Ureter (tissue), 1 donor: ENCODE measurements at places on chromosomes 7 and 10. TPM values are rescaled to one million over a fixed set of nuclear protein-coding genes. Genes with fewer than 3 reads are reported as not detected.

IFIT1B gene
- total RNA-seq, result not detected

SPAG6 gene
- total RNA-seq, result 2.6 TPM

PRRT4 gene
- 0.49 TPM for total RNA-seq

PDCD11 gene
- total RNA-seq, result 47.2 TPM

MLXIPL gene
- 4.6 TPM for total RNA-seq

CLCN1 gene
- 0.31 TPM for total RNA-seq

PARD3 gene
- 73.5 TPM for total RNA-seq

FRG2B gene
- not detected for total RNA-seq

TYW1B gene
- 5.0 TPM for total RNA-seq

DNA sequence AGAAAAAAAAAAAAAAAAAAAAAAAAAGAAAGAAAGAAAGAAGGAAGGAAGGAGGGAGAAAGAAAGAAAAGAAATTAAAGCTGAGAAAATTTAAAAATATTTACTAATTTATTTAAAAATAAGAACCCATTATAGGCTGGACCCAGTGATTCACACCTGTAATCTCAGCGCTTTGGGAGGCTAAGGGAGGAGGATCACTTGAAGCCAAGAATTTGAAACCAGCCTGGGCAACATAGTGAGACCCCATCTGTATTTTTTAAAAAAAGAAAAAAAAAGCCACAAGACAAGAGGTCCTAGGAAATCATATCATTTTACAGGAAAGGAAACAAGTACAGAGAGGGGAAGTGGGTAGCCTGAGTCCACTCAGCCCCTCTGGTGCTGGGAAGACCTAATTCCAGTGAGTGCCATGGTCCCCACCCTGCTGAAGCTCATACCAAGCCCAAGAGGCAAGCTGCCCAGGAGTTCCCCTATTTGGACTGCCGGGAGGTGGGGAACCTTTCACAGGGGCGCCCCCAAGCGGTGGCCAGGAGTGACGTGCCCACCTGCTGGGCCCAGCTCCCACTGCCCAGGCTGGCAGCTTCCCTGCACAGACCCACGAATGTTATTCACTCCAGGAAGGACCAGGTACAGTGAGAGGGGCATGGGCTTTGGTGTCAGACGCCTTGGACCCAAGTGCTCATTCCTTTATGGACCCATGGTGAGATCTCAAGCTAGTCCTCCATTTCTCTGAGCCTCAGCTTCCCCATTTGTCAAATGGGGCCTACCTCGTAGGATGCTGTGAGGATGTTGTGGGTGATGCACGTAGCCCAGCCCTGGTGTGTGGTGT lies 133.6 kb downstream of the ZMIZ1 start:
- no peak for DNase-seq

GRCh38 chr10:90378524-90379076 lies 479.2 kb downstream of the HTR7 start:
- no peak for DNase-seq

DNA sequence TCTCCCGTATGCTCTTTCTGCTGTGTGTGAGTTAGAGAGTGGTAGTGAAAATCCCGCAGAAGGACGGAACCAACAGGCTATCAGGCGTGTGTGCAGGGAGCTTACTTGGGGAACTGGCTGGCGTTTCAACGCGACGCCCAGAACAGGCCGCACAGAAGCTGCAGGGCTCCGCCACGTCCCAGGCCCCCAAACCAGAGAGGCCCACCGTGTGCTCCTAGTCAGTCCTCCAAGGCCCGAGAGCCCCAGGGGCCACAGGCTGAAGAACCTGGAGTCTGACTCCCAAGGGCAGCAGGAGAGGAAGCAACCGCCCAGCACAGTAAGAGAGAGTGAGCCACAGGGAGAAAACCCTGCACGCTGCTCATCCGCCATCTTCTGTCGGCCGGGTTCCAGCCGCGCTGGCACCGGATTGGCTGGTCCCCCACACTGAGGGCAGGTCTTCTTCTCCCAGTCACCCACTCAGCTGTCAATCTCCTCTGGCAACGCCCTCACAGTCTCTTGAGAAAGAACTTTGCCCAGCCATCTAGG lies 730.6 kb upstream of the VSTM2A start:
- no peak for DNase-seq

DNA sequence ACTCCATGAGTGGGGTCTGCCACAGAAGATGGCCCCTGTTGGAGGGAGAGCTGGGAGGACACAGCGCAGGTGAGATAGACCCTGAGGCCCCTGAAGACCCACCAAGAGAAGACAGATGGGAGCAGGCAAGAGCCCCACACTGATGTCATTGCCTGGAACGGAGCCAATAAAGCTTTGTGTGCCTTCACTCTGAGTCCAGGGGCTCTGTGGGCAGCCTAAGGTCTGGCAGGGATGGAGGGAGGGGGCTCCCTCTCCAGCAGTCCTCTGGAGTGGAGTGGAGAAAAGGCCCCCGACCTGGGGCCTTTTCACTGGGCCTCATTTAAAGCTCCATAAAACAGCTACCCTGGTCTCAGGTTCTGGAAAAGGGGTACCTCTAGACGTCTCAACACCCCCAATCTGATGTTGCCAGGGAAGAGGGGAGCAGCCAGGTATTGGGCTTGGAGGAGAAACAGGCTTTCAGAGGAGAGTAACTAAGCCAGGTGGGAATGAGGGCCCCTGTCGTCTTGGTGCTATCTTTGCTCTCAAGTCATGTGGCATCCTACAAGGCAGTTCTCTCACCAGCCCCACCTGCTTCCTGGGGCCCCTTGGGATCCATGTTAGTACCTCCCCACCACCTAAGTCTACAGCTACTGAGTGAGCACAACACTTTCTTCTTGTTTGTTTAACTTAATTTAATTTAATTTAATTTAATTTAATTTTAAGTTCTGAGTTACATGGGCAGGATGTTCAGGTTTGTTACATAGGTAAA lies 1.4 kb downstream of the C10orf62 start:
- no peak for DNase-seq

GRCh38 chr10:43728425-43728824 lies 79.7 kb upstream of the ZNF32 start:
- DNase-seq, result no peak

GRCh38 chr7:30003098-30003497 lies 13.5 kb upstream of the SCRN1 start:
- DNase-seq, result no peak

DNA sequence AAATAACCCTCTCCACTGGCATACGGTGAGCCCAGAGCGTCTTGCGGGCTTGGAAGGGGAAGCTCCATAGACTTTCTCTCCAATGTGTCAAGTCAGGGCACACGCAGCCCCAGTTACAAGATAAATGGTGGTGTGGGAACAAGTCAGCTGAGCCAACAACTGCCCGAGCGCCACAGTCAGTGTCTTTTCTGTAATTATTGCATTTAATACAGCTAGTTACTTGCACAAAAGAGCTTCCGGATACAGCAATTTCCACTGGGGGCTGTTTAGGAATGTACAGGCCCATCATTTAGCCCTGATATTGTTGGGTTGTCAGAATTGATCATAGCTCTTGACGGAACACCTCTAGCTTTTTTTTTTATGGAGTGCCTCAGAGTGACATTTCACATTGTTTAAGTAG lies 193.5 kb upstream of the SP8 start:
- no peak for DNase-seq

- DNase-seq, result no peak
Observed at GRCh38 chr10:63286754-63287264, 153.7 kb downstream of the NRBF2 start.

GRCh38 chr10:93072713-93073538 lies 767 bp upstream of the CYP26A1 start:
- no peak for DNase-seq

- no peak for DNase-seq
Observed at GRCh38 chr7:152762056-152762455, 2.5 kb downstream of the ACTR3B start.

DNA sequence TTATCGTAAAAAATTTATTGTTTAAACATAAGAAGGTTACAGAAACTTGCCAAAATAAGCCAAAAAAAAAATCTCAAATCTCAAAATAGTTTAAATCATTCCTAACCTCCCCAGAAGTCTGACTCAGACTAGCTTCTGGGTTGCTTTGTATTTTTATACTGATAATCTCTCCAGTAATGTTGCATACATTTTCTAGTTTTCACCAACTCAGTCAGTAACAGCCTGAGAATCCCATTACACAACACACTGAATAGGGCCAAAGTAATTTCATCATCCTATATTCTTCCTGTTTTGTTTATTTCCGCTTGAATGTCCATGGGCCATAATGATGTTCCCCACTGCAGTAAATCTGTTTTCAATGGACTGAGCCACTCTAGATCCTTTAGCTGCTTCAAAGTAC lies 478.5 kb downstream of the GPAM start:
- DNase-seq, result no peak

GRCh38 chr7:96361116-96361857 lies 39.4 kb upstream of the SLC25A13 start:
- no peak for DNase-seq

GRCh38 chr10:84991301-84991700 lies 662.9 kb downstream of the CCSER2 start:
- DNase-seq, result no peak

DNA sequence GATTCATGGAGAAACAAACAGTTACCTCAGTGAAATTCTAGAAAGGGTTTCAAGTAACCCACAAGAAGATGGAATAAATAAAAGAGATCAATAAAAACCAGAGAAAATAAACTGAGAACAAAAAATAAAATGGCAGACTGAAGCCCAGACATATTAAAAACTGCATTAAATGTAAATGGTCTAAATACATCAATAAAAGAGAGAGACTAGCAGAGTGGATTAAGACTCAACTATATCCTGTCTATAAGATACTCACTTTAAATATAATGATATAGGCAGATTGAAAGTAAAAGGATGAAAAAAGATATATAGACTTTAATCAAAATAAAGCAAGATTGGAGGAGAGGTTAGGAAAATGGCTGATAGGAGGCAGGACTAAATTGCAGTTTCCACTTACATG lies 18.8 kb upstream of the EBF3 start:
- no peak for DNase-seq

- DNase-seq, result peak; percentile 89
Observed at GRCh38 chr10:133278577-133279265, 2.1 kb upstream of the ADAM8 start.

- no peak for DNase-seq
Observed at GRCh38 chr10:83605783-83606630, 533.3 kb upstream of the GHITM start.

GRCh38 chr10:33434933-33435332 lies 100.5 kb upstream of the NRP1 start:
- DNase-seq, result no peak

DNA sequence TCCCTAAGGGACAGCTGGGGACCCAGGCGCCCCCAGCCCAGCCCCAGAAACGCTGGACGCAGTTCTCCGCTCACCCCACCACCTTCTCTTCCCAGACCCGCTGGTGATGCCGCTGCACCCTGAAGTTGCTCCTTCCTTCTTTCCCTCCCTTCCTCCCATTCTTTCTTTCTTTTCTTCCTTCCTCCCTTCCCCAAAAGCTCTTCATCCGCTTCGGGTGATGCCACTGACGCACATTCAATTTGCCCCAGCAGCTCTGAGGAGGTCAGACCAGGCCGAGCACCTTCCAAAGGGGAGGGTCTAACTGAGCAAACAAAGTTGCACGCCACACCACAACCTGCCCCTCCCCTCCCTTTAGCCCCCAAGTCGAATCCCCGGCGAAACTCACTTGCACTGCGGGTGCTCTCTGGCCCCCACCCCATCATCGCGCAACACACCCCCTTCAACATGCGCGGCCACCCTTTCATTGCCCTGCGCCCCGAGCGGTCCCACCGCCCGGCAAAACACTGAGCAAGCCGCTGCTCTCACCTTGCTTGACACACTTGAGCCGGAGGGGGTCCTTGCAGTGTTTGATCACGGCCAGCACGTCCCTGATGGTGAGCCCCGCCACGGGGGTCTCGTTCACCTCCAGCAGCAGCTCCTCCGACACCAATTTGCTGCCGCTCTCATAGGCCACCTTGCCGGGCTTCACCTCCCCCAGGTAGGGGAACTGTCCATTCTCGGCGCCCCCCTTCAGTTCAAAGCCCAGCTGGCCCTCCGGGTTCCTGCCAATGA lies 787 bp downstream of the MAGI2 start:
- DNase-seq, result peak; percentile 45

DNA sequence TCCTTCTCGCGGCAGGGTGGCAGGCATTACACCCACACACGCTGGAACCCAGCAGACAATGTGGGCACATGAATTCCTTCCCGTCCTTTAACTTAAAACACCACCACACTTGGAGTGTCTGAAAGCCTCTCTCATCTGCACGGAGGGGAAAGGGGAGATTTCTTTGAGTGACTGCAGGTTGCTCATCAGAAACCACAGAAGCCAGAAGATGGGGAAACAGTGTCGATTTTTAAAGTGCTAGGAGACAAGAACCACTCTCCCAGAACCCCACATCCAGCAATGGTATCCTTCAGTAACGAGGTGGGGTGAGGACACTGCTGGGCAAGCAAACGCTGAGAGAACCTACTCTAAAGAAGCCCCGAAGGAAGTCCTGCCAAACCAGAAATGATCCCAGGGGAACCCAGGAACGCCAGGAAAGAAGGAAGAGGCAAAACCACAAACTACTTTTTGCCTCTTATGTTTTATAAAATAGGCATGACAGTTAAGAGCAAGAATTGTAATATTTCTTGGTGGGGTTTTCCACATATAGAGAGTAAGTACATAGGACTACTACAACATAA lies 254.3 kb downstream of the ELFN1 start:
- DNase-seq, result no peak

GRCh38 chr7:15889507-15889906 lies 203.0 kb upstream of the MEOX2 start:
- DNase-seq, result no peak

GRCh38 chr10:114872519-114873087 lies 51.0 kb downstream of the FHIP2A start:
- DNase-seq, result no peak

GRCh38 chr7:26667514-26668133 lies 196.8 kb downstream of the SKAP2 start:
- peak; percentile 77 for DNase-seq

DNA sequence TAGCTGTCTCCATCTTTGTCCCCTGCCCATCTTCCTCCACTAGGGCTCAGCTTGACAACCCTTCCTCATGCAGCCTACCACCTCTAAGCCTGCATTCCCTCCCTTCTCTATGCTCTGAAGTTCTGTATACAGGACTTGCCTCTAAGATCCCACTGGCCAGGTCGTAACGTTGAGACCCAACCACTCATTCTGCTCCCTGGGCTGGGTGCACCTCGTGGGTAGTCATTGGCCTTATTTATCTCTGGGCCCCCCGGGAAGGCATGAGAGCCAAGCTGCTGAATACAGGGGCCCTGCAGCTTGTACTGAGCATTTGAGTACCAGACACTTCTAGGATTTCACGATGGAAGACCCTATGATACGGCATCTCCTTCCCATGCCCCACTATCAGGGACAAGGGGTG lies 31.2 kb downstream of the MYL10 start:
- no peak for DNase-seq

GRCh38 chr7:47552621-47553020 lies 29.3 kb downstream of the TNS3 start:
- DNase-seq, result no peak

GRCh38 chr7:5698720-5699119 lies 82.7 kb downstream of the RNF216 start:
- no peak for DNase-seq

- DNase-seq, result no peak
Observed at GRCh38 chr10:117936976-117937375, 109.8 kb downstream of the RAB11FIP2 start.
